Fibroblast of skin of scalp (primary cell): ENCODE measurements at places on chromosomes 3 and 15.

DNA sequence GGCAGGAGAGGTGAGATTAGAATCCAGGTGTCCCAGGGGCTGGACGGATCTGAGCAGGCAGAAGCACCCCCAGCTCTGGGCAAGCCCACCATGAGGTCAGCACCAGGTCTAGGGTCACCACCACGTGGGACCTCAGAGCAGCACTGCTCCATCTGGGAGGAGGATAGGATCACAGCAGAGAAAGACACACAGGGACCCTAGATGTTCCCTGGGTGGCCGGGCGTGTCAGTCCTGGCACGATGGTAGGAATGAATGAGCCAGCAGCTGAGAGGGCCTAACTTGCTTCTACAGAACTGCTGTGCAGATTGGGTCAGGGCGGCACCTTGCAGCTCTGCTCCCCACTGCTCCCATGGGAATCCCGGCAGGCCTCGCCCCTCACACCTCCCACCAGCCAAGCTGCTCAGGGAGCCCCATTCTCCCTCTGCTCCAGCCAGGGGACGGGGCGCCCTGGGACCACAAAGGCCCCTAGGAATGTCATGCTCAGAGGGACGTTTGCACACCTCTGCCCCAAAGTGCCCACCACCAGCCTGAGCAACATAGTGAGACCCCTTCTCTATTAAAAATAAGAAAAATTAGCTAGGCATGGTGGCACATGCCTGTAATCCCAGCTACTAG, 66.3 kb downstream of the ZNF445 start:
- DNase-seq, result no peak

GRCh38 chr3:69330891-69331400, 54.9 kb downstream of the FRMD4B start:
- no peak for DNase-seq

GRCh38 chr3:188904670-188905069, 267.1 kb upstream of the TPRG1 start:
- DNase-seq, result peak; percentile 65

- DNase-seq, result no peak
Measured at GRCh38 chr15:95202569-95203349, 971.4 kb downstream of the MCTP2 start.

- no peak for DNase-seq
Measured at GRCh38 chr15:58274885-58275284, 136.7 kb downstream of the AQP9 start.

GRCh38 chr15:48307586-48307985, 23.6 kb upstream of the DUT start:
- DNase-seq, result no peak

GRCh38 chr3:10645800-10646199, 140.4 kb upstream of the ATP2B2 start:
- no peak for DNase-seq

GRCh38 chr15:49171790-49172189, 1.7 kb downstream of the GALK2 start:
- no peak for DNase-seq

DNA sequence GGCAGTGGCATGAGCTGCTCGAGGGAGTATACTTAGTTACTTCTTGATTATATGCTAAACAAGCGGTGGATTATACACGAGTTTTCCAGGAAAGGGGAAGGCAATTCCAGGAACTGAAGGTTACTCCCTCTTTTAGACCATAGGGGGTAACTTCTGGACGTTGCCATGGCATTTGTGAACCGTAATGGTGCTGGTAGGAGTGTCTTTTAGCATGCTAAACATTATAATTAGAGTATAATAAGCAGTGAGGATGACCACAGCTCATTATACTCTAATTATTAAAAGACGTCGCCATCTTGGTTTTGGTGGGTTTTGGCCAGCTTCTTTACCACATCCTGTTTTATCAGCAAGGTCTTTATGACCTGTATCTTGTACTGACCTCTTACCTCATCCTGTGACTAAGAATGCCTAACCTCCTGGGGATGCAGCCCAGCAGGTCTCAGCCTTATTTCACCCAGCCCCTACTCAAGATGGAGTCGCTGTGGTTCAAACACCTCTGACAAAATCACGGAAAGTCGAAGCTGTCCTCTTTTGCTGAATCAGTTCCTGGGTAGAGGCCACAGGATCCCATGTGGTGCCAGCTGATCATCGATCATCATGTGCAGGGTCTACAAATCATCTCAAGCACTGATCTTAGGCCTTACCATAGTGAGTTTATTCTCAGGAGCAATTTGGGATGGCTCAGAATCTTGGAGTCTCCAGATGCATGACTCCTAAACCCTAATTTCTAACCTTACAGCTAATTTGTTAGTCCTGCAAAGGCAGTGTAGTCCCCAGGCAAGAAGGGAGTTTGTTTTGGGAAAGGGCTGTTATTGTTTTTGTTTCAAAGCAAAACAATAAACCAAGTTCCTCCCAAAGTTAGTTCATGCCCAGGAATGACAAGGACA, 149.1 kb downstream of the TJP1 start:
- no peak for DNase-seq

GRCh38 chr15:65796610-65797078, 4.6 kb upstream of the DENND4A start:
- peak; percentile 31 for DNase-seq

- DNase-seq, result no peak
Measured at GRCh38 chr3:171255236-171255806, 204.9 kb downstream of the TNIK start.

- no peak for DNase-seq
Measured at GRCh38 chr3:32822609-32823498, 5.1 kb downstream of the TRIM71 start.

- DNase-seq, result peak; percentile 71
Measured at GRCh38 chr3:158091531-158091930, 14.7 kb downstream of the SHOX2 start.

- no peak for DNase-seq
Measured at GRCh38 chr15:44023176-44023575, 171.9 kb downstream of the FRMD5 start.

GRCh38 chr15:79943820-79944219, 27.2 kb downstream of the BCL2A1 start:
- peak; percentile 54 for DNase-seq
